Osteoblast (primary cell): ENCODE measurements at places on chromosomes 1 and 21. TPM values are rescaled to one million over a fixed set of nuclear protein-coding genes. Genes with fewer than 3 reads are reported as not detected.
A peak's percentile ranks its signal among the peaks of the same experiment; 100 is the strongest.

GRCh38 chr1:107529511-107530149, 388.8 kb downstream of the NTNG1 start:
- H3K4me3 ChIP-seq, result no peak overlapping the region
- peak; percentile 69 for DNase-seq
- H3K27ac ChIP-seq, result no peak overlapping the region
- H3K27me3 ChIP-seq, result no peaks in the 10 kb centered on the region
- no peaks in the 10 kb centered on the region for H3K36me3 ChIP-seq

GRCh38 chr21:37871121-37871862, 45.0 kb downstream of the KCNJ6 start:
- peaks cover 17% of the 10 kb centered on the region for H3K4me1 ChIP-seq
- H3K27ac ChIP-seq, result peak overlapping the region; percentile 37
- H3K36me3 ChIP-seq, result no peaks in the 10 kb centered on the region
- H3K4me3 ChIP-seq, result no peak overlapping the region

DNA sequence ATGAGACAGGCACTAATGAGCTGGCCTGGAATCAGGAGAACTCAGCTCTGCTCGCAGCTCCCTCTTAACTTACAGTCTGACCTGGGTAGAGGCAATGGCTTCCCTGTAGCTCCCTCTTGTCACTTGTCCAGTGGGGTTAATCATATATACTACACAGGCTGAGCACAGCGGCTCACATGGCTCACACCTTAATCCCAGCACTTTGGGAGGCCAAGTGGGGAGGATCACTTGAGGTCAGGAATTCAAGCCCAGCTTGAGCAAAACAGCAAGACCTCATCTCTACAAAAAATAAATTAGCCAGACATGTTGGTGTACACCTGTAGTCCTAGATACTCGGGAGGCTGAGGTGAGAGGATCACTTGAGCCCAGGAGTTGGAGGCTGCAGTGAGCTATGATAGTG, 4.2 kb downstream of the S100A6 start:
- peaks cover 4% of the 10 kb centered on the region for H3K36me3 ChIP-seq
- H3K4me1 ChIP-seq, result peaks cover 38% of the 10 kb centered on the region
- H3K4me3 ChIP-seq, result no peak overlapping the region

Gene ST6GALNAC5
- 0.88 and 1.1 TPM in 2 replicates for total RNA-seq

Gene CELA2B
- total RNA-seq, result 0.36 TPM in 1 of 2 replicates, not detected in the other

GRCh38 chr1:80056179-80056578, 1049.6 kb upstream of the ADGRL4 start:
- no peak for DNase-seq
- no peaks in the 10 kb centered on the region for H3K4me1 ChIP-seq
- no peaks in the 10 kb centered on the region for H3K36me3 ChIP-seq
- no peak overlapping the region for H3K4me3 ChIP-seq
- no peaks in the 10 kb centered on the region for H3K27me3 ChIP-seq
- H3K27ac ChIP-seq, result no peak overlapping the region

- no peaks in the 10 kb centered on the region for H3K36me3 ChIP-seq
- peaks cover 8% of the 10 kb centered on the region for H3K4me1 ChIP-seq
- DNase-seq, result peak; percentile 95
- H3K27me3 ChIP-seq, result peaks cover 12% of the 10 kb centered on the region
These were observed 137.1 kb downstream of the CAMTA1 start for GRCh38 chr1:6922096-6922931.

DNA sequence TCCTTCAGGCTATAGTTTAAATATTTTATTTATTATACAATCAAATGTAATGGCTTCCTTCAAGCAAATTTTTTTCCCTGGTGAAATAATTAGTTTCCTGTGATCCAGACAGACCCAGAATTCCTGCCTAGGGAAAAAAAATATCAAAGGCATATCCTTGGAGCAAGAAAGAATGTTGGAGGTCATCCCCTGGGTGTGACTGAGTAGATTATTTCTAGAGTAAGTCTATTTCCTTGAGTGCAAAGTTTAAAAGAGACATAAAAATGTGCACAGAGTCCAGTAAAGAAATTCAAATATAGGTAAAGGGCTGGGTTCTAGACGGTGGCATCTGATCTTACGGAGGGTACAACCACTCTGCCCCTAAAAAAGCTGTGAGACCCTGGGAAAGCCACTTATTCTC, 32.2 kb upstream of the SAMD13 start:
- H3K36me3 ChIP-seq, result no peaks in the 10 kb centered on the region
- no peaks in the 10 kb centered on the region for H3K27me3 ChIP-seq
- no peak overlapping the region for H3K4me3 ChIP-seq

Gene USH2A
- under 0.01 and 0.29 TPM in 2 replicates for total RNA-seq

- no peak overlapping the region for H3K4me3 ChIP-seq
- H3K27ac ChIP-seq, result no peak overlapping the region
- no peak for DNase-seq
- no peaks in the 10 kb centered on the region for H3K27me3 ChIP-seq
- H3K36me3 ChIP-seq, result no peaks in the 10 kb centered on the region
These were observed 996.7 kb upstream of the ADGRL4 start for GRCh38 chr1:80003250-80003649.

GRCh38 chr1:202159534-202160371, 649 bp downstream of the PTPN7 start:
- H3K4me1 ChIP-seq, result peaks cover 7% of the 10 kb centered on the region
- no peak overlapping the region for H3K4me3 ChIP-seq
- H3K27ac ChIP-seq, result no peak overlapping the region
- no peak for DNase-seq
- H3K36me3 ChIP-seq, result no peaks in the 10 kb centered on the region
- H3K27me3 ChIP-seq, result no peaks in the 10 kb centered on the region

DNA sequence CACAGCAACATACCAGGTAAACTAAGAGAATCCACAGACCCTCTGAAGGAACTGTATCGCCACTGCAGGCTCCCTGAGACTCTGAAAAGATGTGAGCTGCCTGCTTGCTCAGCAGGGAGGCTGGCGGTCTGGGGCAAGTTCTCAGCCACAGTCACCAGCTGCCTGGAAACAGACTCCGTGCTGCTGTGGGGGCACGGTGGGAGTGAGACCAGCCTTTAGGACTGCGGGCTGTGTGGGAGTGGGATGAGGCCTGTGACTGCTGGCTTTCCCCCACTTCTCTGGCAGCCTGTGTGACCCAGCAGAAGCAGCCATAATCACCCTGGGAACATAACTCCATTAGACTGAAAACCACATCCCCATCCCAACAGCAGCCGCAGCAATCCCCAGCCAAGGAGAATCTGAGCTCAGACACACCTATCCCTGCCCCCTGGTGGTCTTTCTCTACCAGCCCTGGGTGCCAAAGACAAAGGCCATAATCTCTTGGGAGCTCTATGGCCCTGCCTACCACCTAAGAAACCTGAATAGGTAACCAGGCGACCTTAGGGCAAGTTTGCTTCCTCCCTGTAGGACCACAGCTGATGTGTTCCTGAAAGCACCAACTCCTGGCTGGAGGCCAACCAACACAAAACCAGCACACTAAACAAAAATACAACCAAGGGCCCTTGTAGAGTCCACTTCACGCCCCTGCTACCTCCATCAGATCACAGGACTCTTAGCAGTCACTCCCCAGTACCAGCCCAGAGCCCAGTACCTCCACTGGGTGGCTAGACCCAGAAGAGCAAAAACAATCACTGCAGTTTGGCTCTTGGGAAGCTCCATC, 151.5 kb downstream of the SMYD3 start:
- DNase-seq, result no peak
- H3K27ac ChIP-seq, result peak overlapping the region; percentile 48
- H3K27me3 ChIP-seq, result no peaks in the 10 kb centered on the region
- peaks cover 7% of the 10 kb centered on the region for H3K4me1 ChIP-seq
- no peak overlapping the region for H3K4me3 ChIP-seq
